ENCODE measurements at places on chromosomes 5 and 9. TPM values are rescaled to one million over a fixed set of nuclear protein-coding genes. Genes with fewer than 3 reads are reported as not detected.
A peak's percentile ranks its signal among the peaks of the same experiment; 100 is the strongest.

GRCh38 chr5:105630803-105631202 is 2039.9 kb downstream of the EFNA5 start:
- DNase-seq, result no peak

SLC2A6 gene
- total RNA-seq, result 1.6 TPM

DNA sequence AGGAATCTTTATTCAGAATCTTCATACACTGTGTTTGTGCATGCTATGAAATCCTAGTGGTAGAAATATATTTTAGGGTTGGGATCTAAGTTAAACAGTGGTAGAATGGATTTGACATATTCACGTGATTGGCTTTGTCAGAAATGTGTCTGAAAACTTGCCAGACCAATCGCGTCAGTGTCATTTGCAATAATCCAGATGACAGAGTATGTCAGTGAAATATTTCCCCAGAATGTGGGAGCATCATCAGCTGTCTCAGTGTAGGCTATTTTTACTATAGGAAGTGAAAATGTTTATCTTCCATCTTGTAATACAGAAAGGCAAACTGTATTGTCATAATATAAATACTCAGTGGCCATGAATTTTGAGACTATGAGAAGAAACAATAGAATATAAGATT is 220.6 kb upstream of the EDIL3 start:
- DNase-seq, result no peak

- DNase-seq, result no peak
Measured at GRCh38 chr5:157570531-157571200, 4.9 kb downstream of the ADAM19 start.

DNA sequence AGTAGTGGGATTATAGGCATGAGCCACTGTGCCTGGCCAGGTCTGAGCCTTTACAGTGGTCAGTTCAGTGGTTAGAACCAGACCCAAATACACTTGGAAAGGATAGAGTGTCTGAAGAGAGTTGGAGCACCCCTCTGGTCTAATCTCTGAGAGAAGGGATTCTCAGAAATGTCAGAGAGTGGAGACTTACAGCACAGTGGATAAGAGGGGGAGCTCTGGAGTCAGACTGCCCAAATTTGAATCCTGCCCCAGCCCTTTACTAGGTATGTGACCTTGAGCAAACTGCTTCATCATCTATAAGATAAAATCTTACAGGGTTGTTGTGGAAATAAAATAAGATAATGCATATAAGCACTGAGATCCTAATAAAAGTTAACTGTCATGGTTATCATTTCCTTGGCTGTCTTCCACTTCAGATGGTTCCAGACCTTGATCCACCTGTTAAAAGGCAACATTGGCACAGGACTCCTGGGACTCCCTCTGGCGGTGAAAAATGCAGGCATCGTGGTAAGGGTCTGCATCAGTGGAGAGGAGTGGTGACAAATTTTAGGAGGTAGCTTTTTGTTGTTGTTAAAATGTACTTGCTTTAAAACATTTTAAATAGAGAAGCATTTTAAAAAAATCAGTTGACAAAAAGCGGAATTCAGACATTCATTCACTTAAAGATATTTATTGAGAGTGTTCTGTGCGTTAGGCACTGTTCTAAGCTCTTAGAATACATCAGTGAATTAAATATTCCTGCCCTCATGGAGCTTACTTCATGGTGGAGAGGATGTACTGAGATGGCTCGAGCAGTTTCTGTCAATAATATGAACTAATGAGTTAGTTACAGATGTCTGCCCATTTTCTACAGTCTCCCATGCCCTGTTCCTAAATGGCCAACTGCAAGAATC is 16.0 kb downstream of the SLC36A1 start:
- DNase-seq, result no peak

DNA sequence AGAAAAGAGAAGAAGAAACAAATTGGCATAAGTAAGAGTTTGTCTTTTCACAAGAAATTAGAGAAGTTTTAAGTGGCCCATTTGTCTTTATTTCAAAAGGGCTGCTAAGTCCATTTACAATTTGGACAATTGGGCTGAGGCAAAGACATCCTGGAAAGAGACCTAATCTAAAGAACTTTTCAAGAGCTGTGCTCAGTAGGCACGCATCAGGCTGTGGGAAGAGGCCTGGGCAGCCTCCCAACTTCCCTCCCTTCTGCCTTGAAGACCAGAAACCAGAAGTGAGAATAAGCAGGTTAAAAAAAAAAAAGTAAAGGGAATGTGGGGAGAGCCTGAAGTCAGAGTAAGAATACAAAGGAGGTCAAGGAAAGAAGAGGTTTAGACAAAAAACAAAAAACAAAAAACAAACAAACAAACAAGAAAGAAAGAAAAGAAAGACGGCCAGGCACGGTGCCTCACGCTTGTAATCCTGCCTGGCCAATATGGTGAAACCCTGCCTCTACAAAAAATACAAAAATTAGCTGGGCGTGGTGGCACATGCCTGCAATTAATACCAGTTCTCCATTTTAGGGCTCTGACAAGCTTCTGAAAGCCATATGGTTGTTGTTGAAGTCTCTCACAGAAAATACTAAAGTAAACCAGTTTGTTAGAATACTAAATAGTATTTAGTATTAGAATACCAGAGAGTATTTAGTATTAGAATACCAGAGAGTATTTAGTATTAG is 48.0 kb upstream of the CEP78 start:
- no peak for DNase-seq

DNA sequence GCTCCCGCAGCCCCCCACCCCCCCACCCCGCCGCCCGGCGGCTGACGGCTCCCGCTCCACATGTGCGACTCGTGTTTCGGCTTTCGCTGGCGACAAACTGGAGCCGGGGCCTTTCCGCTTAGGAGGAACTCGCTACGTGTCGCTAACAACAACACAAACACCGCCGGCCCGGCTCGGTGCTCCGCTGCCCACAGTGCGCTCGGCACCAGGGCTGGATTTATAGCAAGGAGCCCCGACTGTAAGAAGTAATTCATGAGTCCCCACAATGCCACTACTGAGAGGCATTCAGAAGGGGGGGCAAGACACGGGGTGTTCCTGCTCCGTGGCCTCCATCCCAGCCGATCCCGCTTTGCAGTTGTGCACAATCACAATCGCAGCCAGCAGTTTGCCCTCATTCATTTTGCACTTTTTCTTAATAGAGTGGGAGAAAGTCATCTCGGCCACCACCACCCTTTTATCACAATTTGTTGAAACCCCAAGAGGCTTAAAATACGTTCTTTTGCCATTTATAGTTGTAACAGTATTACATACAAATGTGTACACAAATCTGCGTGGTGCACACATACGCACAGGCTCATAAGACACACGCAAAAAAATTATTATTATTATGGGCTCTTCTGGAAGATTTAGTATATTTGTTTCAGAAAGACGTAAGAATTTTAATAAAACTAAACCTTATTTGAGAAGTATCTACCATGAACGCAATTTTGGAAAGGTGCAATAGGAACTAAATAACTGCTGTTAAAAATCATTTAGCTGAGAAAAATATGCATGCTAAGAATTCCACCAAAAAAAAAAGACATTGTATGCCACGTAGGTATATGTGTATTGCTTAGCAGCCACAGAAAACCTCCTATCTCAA is 48.1 kb downstream of the EBF1 start:
- no peak for DNase-seq

TBC1D9B gene
- 92.9 TPM for total RNA-seq

HOMER1 gene
- 1.9 TPM for total RNA-seq

DNA sequence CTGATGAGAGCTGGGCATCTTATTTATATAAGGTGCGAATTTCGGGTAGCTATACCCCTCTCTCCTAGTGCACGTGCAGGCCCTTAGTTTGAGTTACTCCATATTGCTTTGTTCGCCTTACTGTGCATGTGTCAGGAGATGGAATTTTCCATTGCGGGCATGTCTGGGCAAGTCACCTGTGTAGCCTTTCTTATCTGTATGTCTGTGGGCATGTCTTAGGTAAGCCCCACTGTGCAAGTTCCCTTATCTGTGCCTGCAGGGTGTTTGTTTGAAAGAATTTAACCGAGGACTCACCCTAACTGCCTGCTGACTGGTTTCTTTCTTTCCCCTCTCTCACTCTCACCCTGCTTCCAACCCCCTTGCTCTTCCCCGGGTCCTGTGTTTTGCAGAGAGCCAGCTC is 140.7 kb upstream of the RANBP3L start:
- DNase-seq, result peak; percentile 10

GRCh38 chr5:15676591-15676990 is 176.6 kb downstream of the FBXL7 start:
- DNase-seq, result no peak

- DNase-seq, result no peak
Measured at GRCh38 chr9:14710804-14711203, 11.7 kb downstream of the CER1 start.

GRCh38 chr5:60718166-60718892 is 18.4 kb upstream of the DEPDC1B start:
- no peak for DNase-seq

DNA sequence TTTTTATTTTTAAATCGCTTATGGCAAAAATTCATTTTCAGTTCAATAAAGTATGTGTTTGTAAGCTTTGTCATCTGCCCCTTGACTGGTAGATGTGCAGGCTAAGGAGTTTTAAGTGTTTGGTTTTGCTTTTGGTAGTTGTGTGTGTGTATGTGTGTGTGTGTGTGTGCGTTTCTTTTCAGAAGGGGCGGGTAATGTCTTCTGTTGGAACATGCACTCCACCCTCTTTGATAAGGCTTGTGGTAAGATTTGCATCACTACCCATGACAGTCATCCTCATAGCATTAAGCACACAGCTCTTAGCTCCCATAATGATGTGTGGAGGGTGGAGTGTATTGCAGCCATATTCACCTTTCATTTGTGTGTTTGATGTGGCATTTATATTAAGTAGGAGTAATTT is 92.1 kb upstream of the FSD1L start:
- peak; percentile 49 for DNase-seq

GRCh38 chr9:109886041-109886440 is 106.0 kb downstream of the PALM2AKAP2 start:
- DNase-seq, result no peak

GRCh38 chr5:138459311-138459933 is 5.9 kb upstream of the EGR1 start:
- peak; percentile 75 for DNase-seq

- DNase-seq, result no peak
Measured at GRCh38 chr5:93461756-93462155, 119.3 kb downstream of the NR2F1-AS1 start.

- DNase-seq, result no peak
Measured at GRCh38 chr5:107517185-107518033, 153.3 kb downstream of the EFNA5 start.

GRCh38 chr5:68242743-68243142 is 27.2 kb downstream of the PIK3R1 start:
- DNase-seq, result no peak

CNTRL gene
- 91.5 TPM for total RNA-seq

SHLD3 gene
- total RNA-seq, result 4.5 TPM

All from activated CD4-positive, alpha-beta T cell treated with anti-CD3 and anti-CD28 coated beads, Interleukin-2, amount 10 ng/mL, durations not matched to agents 7 days and 5 days (primary cell).